PC-3 (cell line): ENCODE measurements at places on chromosomes 6 and 20.

- no peak overlapping the region for H3K4me3 ChIP-seq
- 0 out of 2 replicates have a peak, but pooled peaks cover 3% of the 10 kb centered on the region for H3K27me3 ChIP-seq
- no peaks in the 10 kb centered on the region; the same call in 1 of the 2 replicates for H3K4me1 ChIP-seq
- H3K27ac ChIP-seq = no peak overlapping the region
- DNase-seq = no peak
- no peaks in the 10 kb centered on the region for H3K36me3 ChIP-seq
Measured at GRCh38 chr20:23117738-23118137, 31.6 kb upstream of the CD93 start.

GRCh38 chr20:57658833-57659516, 38.7 kb upstream of the ZBP1 start:
- H3K27me3 ChIP-seq = no peaks in the 10 kb centered on the region
- no peak overlapping the region for H3K4me3 ChIP-seq
- no peak overlapping the region for H3K27ac ChIP-seq
- H3K4me1 ChIP-seq = no peaks in the 10 kb centered on the region
- H3K36me3 ChIP-seq = peaks cover 25% of the 10 kb centered on the region; the same call in 1 of the 2 replicates

GRCh38 chr20:54073288-54073687, 2.9 kb upstream of the BCAS1 start:
- H3K27me3 ChIP-seq = no peaks in the 10 kb centered on the region
- H3K36me3 ChIP-seq = no peaks in the 10 kb centered on the region
- no peak overlapping the region for H3K27ac ChIP-seq
- H3K4me1 ChIP-seq = peaks cover 26% of the 10 kb centered on the region

DNA sequence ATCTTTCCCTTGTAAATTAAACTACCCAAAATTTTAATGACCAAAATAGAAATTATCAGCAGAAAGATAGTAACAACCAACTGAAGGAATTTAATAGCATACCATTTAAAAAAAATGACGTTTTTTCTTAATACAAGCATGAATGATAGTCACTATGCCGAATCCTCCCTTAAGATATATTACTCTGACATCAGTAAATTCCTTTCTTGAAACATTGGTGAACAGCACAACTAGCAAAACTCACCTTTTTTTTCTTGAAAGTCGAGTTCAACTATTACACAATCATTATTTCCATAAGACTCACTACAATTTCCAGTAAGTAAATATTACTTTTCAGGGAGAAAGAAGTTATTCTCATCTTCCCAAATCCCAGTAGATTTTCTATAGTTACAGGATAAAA, 433.2 kb downstream of the GRIK2 start:
- no peaks in the 10 kb centered on the region for H3K4me1 ChIP-seq
- H3K27me3 ChIP-seq = no peaks in the 10 kb centered on the region
- no peaks in the 10 kb centered on the region for H3K36me3 ChIP-seq
- H3K27ac ChIP-seq = no peak overlapping the region
- no peak overlapping the region for H3K4me3 ChIP-seq

GRCh38 chr20:60036746-60037499, 78.7 kb downstream of the CDH26 start:
- no peaks in the 10 kb centered on the region for H3K36me3 ChIP-seq
- no peak overlapping the region for H3K4me3 ChIP-seq
- peaks cover 13% of the 10 kb centered on the region for H3K4me1 ChIP-seq
- H3K27me3 ChIP-seq = no peaks in the 10 kb centered on the region

- H3K36me3 ChIP-seq = no peaks in the 10 kb centered on the region
- no peak overlapping the region for H3K27ac ChIP-seq
- no peaks in the 10 kb centered on the region for H3K4me1 ChIP-seq
- peaks cover 4% of the 10 kb centered on the region; the same call in 1 of the 2 replicates for H3K27me3 ChIP-seq
- no peak for DNase-seq
- H3K4me3 ChIP-seq = no peak overlapping the region
Measured at GRCh38 chr6:162109480-162110050, 618.0 kb downstream of the PRKN start.
